Stimulated activated CD4-positive, alpha-beta T cell treated with anti-CD3 and anti-CD28 coated beads, Interleukin-1b, Interleukin-23, amount 100 ng/mL, for 1 hour (primary cell): ENCODE measurements at places on chromosomes 5 and 9.

GRCh38 chr5:95841914-95842812 lies 19.6 kb upstream of the GLRX start:
- DNase-seq, result no peak

DNA sequence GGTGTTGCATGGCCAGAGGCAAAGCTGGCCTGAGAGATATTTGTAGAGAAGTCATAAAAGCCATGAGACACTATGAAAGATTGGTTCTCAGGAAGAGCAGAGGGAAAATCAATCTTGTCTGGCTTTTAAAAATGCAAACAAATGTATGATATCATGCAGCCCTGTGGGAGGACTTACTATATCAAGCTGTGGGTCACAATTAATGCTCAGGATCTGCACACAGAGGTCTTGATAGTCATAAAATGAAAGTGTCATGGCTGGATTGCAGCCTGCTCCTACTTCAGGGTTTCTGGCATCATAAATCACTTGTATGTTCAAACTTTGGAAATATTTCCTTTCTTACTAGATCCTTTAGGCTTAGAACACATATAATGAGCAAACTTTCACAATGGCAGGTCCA lies 151.5 kb downstream of the SEMA6A start:
- no peak for DNase-seq

GRCh38 chr9:135619599-135619886 lies 19.8 kb downstream of the GLT6D1 start:
- DNase-seq, result no peak

GRCh38 chr5:67033880-67034651 lies 162.5 kb downstream of the CD180 start:
- DNase-seq, result no peak

GRCh38 chr9:107989544-107989943 lies 500.0 kb upstream of the KLF4 start:
- no peak for DNase-seq
